ENCODE measurements at places on chromosomes 11 and 22. TPM values are rescaled to one million over a fixed set of nuclear protein-coding genes. Genes with fewer than 3 reads are reported as not detected.

The FAT3 gene
- polyA plus RNA-seq: 0.16 TPM

GRCh38 chr11:120017582-120018150 is 120.2 kb downstream of the TRIM29 start:
- DNase-seq: no peak
- H3K4me3 ChIP-seq: no peak overlapping the region
- no peaks in the 10 kb centered on the region for H3K36me3 ChIP-seq

GRCh38 chr11:126969865-126970479 is 30.6 kb downstream of the KIRREL3 start:
- no peak overlapping the region for H3K4me3 ChIP-seq
- DNase-seq: peak; percentile 91
- H3K27me3 ChIP-seq: no peaks in the 10 kb centered on the region
- H3K4me1 ChIP-seq: peaks cover 15% of the 10 kb centered on the region

DNA sequence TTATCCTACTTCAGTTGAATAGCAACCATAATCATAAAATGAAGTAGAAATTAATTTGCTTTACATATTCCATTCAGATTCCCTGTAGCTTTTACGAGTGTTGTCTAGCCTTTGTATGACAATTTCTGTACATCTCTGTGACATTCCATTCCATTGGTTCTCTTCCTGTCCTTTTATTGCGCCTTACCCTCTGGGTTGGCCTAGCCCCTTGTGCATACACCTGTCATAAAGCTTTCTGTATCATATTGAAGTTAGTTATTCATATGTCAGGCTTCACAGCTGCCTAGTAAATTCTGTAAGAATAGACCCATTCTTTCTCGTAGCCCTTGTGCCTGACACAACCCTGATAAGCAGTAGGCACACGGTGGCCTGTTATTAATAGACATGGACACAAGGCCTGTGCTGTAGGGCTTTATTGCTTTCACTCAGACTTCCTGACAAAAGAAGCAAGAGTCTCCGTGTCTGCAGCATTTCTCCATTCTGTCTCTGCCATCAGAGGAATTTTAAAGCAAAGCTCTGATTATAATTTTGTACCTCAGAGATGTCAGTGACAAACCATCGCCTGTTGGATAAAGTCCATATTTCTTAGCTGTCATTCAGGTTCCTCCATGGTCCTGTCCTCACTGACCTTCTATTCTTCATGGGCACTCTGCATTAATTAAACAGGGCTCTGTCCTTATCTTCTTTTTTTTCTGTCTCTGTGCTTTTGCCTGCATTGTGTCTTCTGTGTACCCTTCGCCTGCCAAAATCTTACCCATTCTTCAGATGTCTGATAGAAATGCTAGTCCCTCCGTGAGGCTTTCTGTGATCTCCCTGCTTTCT is 49.4 kb downstream of the BID start:
- H3K27me3 ChIP-seq: no peaks in the 10 kb centered on the region
- H3K27ac ChIP-seq: no peak overlapping the region
- no peak for DNase-seq
- no peaks in the 10 kb centered on the region for H3K4me1 ChIP-seq

- H3K27ac ChIP-seq: no peak overlapping the region
- DNase-seq: no peak
- no peaks in the 10 kb centered on the region for H3K4me1 ChIP-seq
- no peak overlapping the region for H3K4me3 ChIP-seq
Observed at GRCh38 chr11:128772814-128773213, 78.9 kb downstream of the FLI1 start.

The CASP5 gene
- not detected for polyA plus RNA-seq

- DNase-seq: no peak
- no peaks in the 10 kb centered on the region for H3K36me3 ChIP-seq
- no peak overlapping the region for H3K4me3 ChIP-seq
- no peak overlapping the region for H3K27ac ChIP-seq
Observed at GRCh38 chr22:22663861-22664800, 19.7 kb downstream of the GGTLC2 start.

- H3K36me3 ChIP-seq: no peaks in the 10 kb centered on the region
- no peak overlapping the region for H3K27ac ChIP-seq
- no peak overlapping the region for H3K4me3 ChIP-seq
- H3K4me1 ChIP-seq: no peaks in the 10 kb centered on the region
Observed at GRCh38 chr11:65685981-65686380, 23.3 kb upstream of the RELA start.

GRCh38 chr11:30159546-30159945 is 71.3 kb upstream of the FSHB start:
- no peaks in the 10 kb centered on the region for H3K4me1 ChIP-seq
- H3K27ac ChIP-seq: no peak overlapping the region
- no peak overlapping the region for H3K4me3 ChIP-seq
- DNase-seq: no peak
- H3K36me3 ChIP-seq: no peaks in the 10 kb centered on the region
- no peaks in the 10 kb centered on the region for H3K27me3 ChIP-seq

The CNIH2 gene
- polyA plus RNA-seq: 0.50 TPM

The VSIG2 gene
- polyA plus RNA-seq: not detected

The OR5P2 gene
- polyA plus RNA-seq: not detected

- H3K27ac ChIP-seq: no peak overlapping the region
- no peaks in the 10 kb centered on the region for H3K4me1 ChIP-seq
- no peak for DNase-seq
- H3K27me3 ChIP-seq: no peaks in the 10 kb centered on the region
Observed at GRCh38 chr11:128645968-128646367, 47.9 kb upstream of the FLI1 start.

The CAVIN3 gene
- 301 TPM for polyA plus RNA-seq

DNA sequence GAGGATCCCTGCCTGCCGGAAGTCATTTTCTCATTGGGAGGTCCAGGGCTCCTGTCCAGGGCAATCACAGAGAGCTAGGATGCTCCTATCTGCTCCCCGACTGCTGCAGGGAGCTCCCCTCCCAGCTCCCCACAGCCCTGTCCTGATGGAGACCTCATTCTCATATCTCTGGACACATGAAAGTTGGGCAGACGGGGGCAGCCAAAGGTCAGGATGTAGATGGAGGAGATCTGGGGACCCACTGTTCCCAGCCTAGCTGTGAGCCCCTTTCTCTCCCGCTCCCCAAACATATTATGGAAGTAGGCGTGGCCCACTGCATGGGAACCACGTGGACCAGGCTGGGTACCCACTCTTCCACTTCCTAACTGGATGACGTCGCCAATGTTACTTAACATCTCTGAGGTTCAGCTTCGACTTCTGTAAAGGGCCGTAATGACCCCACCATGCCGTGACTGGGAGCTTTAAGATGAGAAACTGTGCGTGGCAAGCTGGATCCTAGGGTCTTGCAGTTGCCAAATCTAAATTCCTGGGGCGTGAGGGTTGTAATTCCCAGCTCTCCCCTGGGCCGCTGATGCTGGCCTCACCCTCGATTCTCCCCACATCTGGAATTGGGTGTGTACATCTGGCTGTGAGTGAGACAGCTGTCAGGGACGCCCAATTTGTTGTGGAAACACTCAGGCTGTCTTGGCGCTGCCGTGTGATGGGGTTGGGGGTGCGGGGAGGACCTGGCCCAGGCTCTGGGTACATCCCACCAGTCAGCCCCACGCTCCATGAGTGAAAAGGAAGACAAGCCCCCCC is 1.8 kb downstream of the CDC42EP2 start:
- H3K36me3 ChIP-seq: peaks cover 11% of the 10 kb centered on the region
- no peaks in the 10 kb centered on the region for H3K27me3 ChIP-seq
- H3K4me3 ChIP-seq: peak overlapping the region; percentile 88

GRCh38 chr11:71933141-71933933 is 4.5 kb downstream of the RNF121 start:
- H3K4me1 ChIP-seq: 0 out of 2 replicates have a peak, but pooled peaks cover 16% of the 10 kb centered on the region
- no peak for DNase-seq
- H3K27me3 ChIP-seq: no peaks in the 10 kb centered on the region
- no peak overlapping the region for H3K4me3 ChIP-seq
- H3K36me3 ChIP-seq: no peaks in the 10 kb centered on the region

Data from GM23248 (cell line).